ENCODE measurements at places on chromosomes 3 and 15.

DNA sequence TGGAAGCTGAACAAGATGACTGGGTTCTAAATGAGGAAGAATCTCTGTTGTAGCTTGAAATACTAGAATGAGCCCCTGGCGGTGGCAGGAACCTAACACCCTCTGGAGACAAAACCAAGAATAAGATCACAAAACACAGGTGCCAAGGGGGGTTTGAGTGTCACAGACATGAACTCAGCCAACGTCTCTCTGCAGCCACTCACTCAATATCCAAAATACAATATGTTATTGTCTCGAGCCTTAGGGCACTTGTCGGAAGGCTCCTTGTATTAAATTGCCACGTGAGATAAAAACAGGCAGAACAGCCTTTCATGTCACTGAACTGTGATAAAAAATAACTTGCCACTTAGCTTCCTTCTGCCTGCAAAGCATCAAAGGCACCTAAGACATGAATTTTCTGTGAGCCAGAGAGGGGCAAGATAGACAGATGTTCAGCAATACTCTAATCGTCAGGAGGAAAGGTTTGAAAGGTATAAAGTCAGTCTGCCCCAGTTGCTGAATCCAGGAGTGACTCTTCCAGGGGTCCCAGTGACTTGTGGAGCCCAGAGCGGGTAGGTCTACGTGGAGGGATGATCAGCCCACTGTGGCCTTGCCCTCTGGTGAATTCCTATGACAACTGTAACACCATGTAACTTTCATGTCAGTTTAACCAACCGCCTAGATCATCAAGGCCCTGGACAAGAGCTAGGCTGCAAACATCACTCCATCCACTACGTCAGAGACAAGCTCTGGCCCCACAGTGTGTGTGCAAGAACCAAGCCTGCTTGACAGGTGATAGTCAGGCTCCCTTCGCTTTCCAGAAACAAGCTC is 165.2 kb downstream of the OSBPL10 start:
- H3K36me3 ChIP-seq = peaks cover 20% of the 10 kb centered on the region
- no peak for DNase-seq
- H3K27ac ChIP-seq = no peak overlapping the region
- no peak overlapping the region for H3K4me3 ChIP-seq
- H3K27me3 ChIP-seq = no peaks in the 10 kb centered on the region

DNA sequence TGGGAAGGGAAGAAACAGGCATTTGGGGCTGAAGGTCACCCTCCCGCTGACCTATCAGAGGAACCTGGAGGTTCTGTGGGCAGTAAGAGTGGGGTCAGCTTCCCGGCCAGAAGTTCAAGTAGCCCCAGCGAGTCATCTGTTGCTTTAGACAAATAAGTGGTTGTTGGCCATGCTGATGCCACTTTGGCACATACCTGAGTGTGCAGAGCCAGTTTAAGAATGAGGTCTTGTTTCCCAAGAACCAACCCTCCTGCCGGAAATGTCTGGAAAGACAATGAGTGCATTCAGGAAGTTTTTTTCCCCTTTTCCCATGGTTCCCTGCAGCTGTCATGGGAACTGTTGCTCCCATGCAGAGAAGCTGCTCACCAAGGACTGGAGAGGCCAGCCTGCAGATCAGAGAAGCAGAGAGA is 166.7 kb downstream of the ZNF621 start:
- no peak overlapping the region for H3K4me3 ChIP-seq
- H3K4me1 ChIP-seq = no peaks in the 10 kb centered on the region
- H3K27me3 ChIP-seq = no peaks in the 10 kb centered on the region
- H3K27ac ChIP-seq = no peak overlapping the region
- DNase-seq = no peak

DNA sequence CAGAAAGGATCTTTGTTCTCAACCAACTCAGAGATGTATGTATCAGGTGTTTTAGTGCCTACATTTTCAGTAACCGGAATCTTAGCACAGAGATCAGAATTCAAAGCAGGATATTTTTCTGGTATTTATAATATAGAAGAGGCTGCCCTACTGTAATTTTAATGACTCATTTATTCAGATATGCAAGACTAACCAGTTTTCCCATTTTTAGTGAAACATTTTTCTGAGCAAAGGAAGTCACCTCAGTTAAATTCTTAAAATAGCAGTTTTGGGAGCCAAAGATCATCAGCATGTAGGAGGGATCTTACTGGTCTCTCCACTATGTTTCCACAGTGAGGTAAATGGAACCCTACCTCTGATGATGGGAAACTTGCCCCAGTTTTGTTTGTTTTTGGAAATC is 42.0 kb downstream of the SRP14 start:
- peaks cover 3% of the 10 kb centered on the region for H3K4me1 ChIP-seq
- no peaks in the 10 kb centered on the region for H3K27me3 ChIP-seq
- no peak overlapping the region for H3K4me3 ChIP-seq
- no peak overlapping the region for H3K27ac ChIP-seq
- peaks cover 93% of the 10 kb centered on the region for H3K36me3 ChIP-seq
- no peak for DNase-seq

DNA sequence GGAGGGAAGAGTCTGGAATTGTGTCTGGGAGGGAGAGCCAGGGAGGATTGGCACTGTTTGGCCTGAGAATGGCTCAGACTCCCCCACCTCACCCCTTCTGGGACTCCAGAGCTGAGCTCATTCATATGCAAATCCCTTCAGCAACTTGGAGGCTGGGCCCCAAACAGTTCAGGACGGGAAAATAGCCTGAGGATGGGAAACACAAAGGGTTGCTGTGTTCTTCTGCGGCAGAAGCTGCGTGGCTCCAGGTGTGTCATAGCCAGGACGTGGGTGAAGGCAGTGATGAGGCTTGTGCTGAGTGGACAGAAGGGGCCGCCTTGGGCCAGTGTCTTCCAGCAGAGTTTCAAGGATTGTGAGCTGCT is 16.6 kb downstream of the MASP1 start:
- no peak for DNase-seq
- H3K4me3 ChIP-seq = no peak overlapping the region
- no peaks in the 10 kb centered on the region for H3K4me1 ChIP-seq
- H3K27ac ChIP-seq = no peak overlapping the region
- H3K27me3 ChIP-seq = no peaks in the 10 kb centered on the region

DNA sequence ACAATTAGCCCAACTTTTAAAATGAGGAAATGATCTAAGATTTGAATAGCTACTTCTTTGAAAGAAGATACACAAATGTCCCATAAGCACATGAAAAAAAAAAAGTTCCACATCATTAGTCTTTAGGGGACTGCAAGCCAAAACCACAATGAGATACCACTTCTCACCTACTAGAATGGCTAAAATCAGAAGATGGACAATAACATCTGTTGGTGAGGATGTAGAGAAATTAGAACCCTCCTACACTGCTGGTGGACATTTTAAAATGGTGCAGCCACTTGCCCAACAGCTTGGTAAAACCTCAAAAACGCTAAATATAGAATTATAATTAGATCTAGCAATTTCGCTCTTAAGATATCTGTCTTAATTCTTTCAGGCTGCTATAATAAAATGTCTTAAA is 77.1 kb downstream of the MEX3B start:
- H3K4me3 ChIP-seq = no peak overlapping the region
- no peak overlapping the region for H3K27ac ChIP-seq
- H3K27me3 ChIP-seq = no peaks in the 10 kb centered on the region
- no peak for DNase-seq
- no peaks in the 10 kb centered on the region for H3K36me3 ChIP-seq

DNA sequence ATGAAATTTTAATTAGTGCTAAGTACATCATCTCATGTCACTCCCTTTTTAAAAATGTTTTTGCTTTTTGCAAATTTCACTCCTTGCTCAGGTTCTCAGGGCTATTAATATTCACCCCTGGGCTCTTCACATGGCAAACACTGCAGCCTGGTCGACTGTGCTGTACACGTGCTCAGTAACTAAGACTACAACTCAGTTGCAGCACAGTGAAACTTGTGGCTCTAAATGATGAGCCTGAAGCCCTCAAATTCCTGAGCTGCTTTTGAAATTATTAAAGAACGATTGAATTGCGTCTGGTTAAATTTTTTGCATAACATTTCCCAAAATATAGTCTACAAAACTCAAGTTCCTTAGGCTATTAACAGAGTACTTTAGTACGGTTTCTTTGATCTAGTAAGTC is 159.3 kb upstream of the C2CD4B start:
- DNase-seq = no peak
- H3K4me3 ChIP-seq = no peak overlapping the region

GRCh38 chr3:190291994-190292584 is 30.2 kb downstream of the CLDN1 start:
- no peak for DNase-seq
- H3K27ac ChIP-seq = no peak overlapping the region
- no peak overlapping the region for H3K4me3 ChIP-seq
- no peaks in the 10 kb centered on the region for H3K4me1 ChIP-seq
- no peaks in the 10 kb centered on the region for H3K36me3 ChIP-seq

DNA sequence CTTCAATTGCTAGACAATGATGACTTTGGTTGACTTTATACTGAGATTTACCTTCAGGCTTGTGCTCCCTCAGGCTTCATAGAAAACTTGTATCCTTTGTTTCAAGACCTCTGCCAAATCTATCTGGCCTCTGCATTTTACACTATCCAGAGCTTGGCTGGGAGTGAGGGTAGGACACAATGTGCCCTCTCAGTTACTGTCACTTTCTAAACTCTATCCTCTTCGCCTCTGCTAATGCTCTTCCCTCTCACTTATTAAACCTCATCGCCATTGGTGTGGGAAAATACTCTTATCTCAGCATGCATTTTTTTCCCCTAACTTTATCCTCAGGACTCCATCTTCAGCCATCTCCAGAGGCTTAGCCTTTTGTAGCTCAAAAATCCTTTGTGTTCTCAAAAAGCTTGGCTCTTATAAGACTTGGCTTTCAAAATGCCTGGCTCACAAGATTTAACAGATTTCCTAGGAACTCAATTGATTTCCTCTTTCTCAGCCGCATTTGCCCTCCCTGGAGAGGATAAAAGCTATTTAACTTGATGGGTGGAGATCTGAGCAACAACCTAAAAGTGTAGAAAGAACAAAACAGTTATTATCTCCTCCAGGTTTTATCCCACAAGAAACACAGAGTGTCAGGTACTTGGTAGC is 28.3 kb downstream of the SUCNR1 start:
- H3K4me1 ChIP-seq = peaks cover 3% of the 10 kb centered on the region
- DNase-seq = no peak
- H3K36me3 ChIP-seq = no peaks in the 10 kb centered on the region
- H3K27me3 ChIP-seq = no peaks in the 10 kb centered on the region

DNA sequence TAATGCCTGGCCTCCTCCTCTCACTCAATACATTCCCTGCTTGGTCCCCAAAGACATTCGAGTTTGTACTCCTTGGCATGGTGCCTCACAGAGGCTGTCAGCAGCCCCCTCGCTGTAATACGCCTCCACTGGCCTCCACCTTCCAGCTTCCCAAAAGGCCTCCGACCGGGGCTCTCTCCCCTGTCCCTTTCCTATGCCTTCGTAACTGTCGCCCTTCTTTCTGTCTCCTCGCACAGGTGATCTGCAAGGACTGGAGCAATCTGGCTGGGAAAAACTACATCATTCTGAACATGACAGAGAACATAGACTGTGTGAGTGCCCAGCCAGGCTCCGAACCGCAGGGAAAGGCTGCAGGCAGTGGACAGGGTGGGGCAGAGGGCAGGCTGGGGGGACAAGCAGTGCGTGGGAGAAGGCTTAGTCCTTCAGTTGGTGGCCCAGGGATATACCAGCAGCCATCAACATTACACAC is 10.7 kb upstream of the ABTB1 start:
- no peaks in the 10 kb centered on the region for H3K36me3 ChIP-seq
- no peak overlapping the region for H3K27ac ChIP-seq
- no peaks in the 10 kb centered on the region for H3K27me3 ChIP-seq
- no peak overlapping the region for H3K4me3 ChIP-seq
- H3K4me1 ChIP-seq = no peaks in the 10 kb centered on the region

GRCh38 chr3:124783696-124784095 is 53.4 kb downstream of the UMPS start:
- no peaks in the 10 kb centered on the region for H3K4me1 ChIP-seq
- H3K4me3 ChIP-seq = no peak overlapping the region
- H3K27ac ChIP-seq = no peak overlapping the region

DNA sequence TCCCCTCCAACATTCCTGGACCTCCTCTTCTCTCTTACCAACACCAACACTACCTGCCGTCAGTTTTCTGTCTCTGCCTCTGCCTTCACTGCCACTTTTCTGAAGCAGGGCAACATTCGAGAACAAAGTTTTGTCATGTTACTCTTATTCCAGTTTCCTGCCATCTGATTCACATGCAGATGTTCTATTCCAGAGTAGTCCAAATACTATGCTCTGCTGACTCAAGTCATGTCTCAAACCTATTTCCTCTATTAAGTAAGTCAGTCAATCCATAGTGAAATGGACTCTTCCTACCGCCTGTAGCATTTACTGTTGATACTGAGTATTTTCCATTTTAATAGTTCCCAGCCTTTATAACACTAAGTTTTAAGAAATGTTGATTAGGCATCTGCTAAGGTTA is 43.4 kb downstream of the ESYT3 start:
- H3K27me3 ChIP-seq = no peaks in the 10 kb centered on the region
- H3K4me1 ChIP-seq = no peaks in the 10 kb centered on the region
- H3K4me3 ChIP-seq = no peak overlapping the region
- DNase-seq = no peak
- H3K27ac ChIP-seq = no peak overlapping the region

DNA sequence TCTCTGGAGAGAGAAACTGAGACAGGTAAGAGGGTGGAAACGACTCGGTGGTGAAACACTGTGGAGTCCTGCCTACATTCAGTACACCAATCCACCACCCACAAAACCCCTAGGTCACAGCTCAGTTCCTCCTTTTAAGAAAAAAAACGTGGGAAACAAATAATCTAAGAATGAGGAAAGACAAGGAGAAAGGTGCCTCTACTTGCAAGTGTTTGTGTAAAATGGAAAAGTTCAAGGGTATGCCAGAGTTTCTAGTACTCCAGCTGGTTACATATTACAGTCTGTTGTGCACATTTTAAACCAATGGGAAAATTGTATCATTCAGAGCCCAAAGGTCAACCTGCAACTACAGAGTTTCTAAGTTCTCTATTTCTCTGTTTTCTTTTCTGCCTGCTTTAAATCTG is 32.2 kb downstream of the HGD start:
- H3K27ac ChIP-seq = no peak overlapping the region
- no peaks in the 10 kb centered on the region for H3K4me1 ChIP-seq
- no peaks in the 10 kb centered on the region for H3K27me3 ChIP-seq
- H3K4me3 ChIP-seq = no peak overlapping the region
- H3K36me3 ChIP-seq = no peaks in the 10 kb centered on the region
- DNase-seq = no peak

DNA sequence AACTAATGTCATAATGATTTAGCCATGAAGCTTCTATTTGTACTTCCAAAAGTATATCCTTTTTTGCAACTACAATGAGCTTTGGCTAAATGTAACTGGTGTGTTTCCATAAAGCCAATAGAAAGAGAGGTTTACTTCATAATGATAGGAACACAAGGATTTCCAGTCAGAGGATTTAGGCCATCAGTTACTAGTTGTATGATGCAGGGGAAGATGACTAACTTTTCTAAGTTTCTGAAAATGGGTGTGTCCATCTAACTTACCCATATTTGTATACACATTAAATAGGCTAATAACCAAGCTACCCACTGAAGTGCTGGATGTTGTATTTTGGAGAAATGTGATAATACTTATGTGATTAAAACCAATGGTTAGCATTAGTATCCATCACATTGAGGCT is 55.7 kb downstream of the SLC4A7 start:
- no peak overlapping the region for H3K27ac ChIP-seq
- no peak overlapping the region for H3K4me3 ChIP-seq
- DNase-seq = no peak
- H3K4me1 ChIP-seq = peaks cover 13% of the 10 kb centered on the region

Data from RWPE2 (cell line).